ENCODE measurements at places on chromosomes 3 and 15.

- no peak for DNase-seq
Measured at GRCh38 chr3:110519071-110519470, 552.5 kb upstream of the NECTIN3 start.

GRCh38 chr3:86239946-86240345 is 751.0 kb downstream of the VGLL3 start:
- no peak for DNase-seq

DNA sequence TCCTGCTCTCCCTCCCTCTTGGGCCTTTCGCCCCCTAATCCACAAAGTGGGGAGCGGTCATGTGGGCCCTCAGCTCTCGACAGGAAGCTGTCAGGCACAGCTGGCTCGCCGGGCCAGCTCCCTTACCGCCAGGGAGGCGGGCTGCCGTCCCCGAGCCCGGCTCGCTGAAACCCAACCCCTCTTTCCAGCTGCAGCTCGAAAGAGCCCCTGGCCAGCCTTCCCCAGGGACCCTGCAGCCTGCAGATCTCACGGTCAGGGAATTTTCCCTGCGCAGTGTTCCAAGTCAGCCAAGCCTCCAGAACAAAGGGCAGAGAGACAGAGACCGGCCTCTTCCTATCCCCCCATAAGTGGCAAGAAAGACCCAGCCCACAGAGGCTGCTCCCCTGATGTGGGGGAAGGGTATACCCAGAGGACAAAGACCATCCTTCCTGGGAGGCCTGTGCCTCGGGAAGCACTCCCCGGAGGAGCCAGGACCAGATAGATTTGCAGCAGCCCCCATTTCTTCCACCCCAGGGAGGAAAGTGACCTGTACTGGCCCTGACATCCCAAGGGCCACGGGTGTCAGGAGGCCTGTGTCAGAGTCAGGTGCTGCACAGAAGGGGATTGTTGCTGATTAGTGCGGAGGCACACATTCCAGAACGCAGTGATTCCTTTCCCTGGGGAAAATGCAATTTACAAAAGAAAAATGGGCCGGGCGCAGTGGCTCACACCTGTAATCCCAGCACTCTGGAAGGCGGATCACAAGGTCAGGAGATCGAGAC is 32.6 kb downstream of the MAGEF1 start:
- no peak for DNase-seq

GRCh38 chr3:184590795-184591194 is 29.2 kb downstream of the EPHB3 start:
- DNase-seq = no peak

- no peak for DNase-seq
Measured at GRCh38 chr15:48367483-48367882, 36.3 kb downstream of the DUT start.

Measured in activated T-cell treated with anti-CD3 and anti-CD28 coated beads for 1 hour (primary cell).